SJSA1 (cell line): ENCODE measurements at places on chromosomes 13 and 19. TPM values are rescaled to one million over a fixed set of nuclear protein-coding genes. Genes with fewer than 3 reads are reported as not detected.

DNA sequence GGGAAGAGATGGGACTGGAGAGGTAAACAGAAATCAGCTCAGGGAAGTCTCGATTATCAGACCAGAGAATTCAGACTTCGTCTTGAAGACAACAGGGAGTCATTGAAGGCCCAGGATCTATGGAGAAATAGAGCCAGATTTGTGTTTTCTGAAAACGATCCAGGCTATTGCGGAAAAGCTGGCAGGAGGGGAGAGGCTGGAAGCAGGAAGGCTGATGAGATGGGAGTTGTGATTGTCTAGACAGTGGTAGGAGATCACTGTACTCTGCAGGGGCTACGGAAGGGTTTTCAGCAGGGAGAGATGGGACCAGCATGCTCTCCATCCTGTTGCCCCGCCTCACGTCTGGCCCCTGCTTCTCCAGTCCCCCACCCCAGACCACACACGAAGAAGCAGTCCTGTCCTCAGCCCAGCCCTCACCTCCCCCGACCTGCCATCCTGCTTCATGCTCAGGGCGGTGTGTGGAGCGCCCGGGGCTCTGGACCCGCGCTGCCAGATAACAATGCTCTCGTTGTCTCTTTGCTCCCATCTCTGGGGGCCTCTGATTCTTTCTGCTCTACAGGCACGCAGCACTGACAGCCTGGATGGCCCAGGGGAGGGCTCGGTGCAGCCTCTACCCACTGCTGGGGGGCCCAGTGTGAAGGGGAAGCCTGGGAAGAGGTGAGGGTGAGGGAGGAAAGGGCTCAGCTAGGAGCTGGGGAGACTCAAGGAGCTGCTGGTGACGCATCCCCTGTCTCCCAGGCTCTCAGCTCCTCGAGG is 1.9 kb downstream of the ARHGAP33 start:
- H3K36me3 ChIP-seq, result peaks cover 47% of the 10 kb centered on the region
- H3K4me1 ChIP-seq, result peaks cover 13% of the 10 kb centered on the region
- no peak for DNase-seq

DNA sequence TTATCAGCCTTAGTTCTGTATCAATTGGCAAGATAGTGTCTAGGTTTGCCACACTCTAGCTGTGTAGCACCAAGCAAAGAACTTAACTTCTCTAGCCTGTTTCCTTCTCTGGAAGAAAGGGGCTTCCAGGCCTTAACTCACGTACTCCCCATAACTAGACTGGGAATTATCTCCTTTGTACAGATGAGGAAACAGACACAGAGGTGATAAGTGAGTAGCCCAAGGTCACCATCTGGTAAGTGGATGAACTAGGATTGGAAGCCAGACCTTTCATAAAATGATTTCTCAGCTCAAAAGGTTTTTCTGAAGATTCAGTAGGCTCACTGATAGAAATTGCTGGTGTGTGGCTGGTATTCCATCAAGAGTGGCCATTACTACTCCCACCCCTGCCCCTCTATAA is 3.1 kb downstream of the ZNF428 start:
- H3K27ac ChIP-seq, result no peak overlapping the region
- H3K36me3 ChIP-seq, result peaks cover 21% of the 10 kb centered on the region
- H3K4me3 ChIP-seq, result no peak overlapping the region
- DNase-seq, result no peak
- H3K27me3 ChIP-seq, result no peaks in the 10 kb centered on the region
- H3K4me1 ChIP-seq, result peaks cover 9% of the 10 kb centered on the region

- no peaks in the 10 kb centered on the region for H3K36me3 ChIP-seq
- DNase-seq, result no peak
- H3K27me3 ChIP-seq, result no peaks in the 10 kb centered on the region
- H3K27ac ChIP-seq, result no peak overlapping the region
- H3K4me3 ChIP-seq, result no peak overlapping the region
Observed at GRCh38 chr13:42277618-42278276, 5.8 kb downstream of the AKAP11 start.

DNA sequence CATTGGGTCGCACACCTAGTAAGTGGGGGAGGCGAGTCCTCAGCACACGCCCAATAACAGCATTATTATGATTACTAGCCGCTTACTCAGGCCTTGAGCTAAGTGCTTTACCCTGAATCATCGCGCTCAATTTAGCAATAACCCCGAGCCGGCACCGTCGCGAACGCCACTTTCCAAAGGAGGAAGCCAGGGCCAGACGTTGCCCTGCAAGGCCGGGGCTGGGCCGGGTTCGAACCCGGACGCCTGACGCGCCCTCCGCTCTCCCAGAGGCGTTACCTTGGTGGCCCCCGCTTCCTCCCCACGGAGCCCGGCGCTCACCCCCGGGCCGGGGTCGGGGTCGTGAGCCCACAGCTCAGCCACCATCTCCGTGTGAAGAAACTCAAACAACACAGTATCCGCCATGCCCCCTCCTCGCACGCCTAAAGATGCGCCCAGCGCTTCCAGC is at the start of gene TRAPPC6A:
TSS of gene TRAPPC6A (minus strand) at position 421 of the 445 bp plus-strand sequence. CDS start at position 402, 19 bp downstream.
- H3K27me3 ChIP-seq, result no peaks in the 10 kb centered on the region
- H3K4me3 ChIP-seq, result peak within 1 kb of the TSS; percentile 61
- H3K4me1 ChIP-seq, result peaks cover 15% of the 10 kb centered on the region
- no peak for DNase-seq

DNA sequence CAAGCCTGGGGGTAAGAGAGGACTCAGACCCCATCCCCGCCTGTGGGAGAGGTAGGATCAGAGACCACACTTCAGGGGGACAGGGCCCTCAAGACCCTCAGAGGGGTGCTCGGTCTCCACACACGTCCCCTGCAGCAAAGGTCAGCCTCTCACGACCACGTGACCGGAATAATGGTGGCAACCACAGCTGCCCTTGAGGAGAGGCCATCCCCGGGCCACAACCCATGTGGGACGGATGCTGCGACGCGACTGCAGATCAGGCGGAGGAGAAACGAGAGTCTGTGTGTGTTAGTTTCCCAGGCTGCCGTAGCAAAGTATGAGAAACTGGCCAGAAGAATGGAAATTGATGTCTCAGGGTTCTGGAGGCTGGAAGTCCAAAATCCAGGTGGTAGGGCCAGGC is 8.9 kb downstream of the MED25 start:
- no peak for DNase-seq
- H3K27me3 ChIP-seq, result no peaks in the 10 kb centered on the region
- no peaks in the 10 kb centered on the region for H3K4me1 ChIP-seq
- H3K36me3 ChIP-seq, result peaks cover 35% of the 10 kb centered on the region

FGF14 gene
- not detected in 2 replicates for total RNA-seq

DCT gene
- not detected in 2 replicates for total RNA-seq
